ENCODE measurements at places on chromosomes 5 and 9.

DNA sequence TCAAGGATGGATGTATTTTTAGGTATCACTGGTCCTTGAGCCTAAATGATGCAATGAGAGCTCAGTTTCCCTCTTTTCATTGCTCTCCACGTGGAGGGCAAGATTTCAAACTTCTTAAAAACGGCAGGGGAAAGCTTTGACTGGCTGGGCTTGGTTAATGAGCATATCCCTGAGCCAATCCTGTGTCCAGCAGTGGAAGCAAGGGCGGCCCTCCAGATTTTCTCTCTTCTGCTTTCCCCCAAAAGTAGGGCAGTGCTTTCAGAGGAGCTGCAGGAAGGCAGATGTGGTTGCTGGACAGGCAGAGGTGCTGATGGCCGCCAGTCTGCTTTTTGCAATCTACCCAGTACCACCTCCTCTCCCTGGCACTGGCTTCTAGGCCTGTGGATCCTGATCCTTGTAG, 30.0 kb upstream of the TBC1D2 start:
- DNase-seq, result no peak

DNA sequence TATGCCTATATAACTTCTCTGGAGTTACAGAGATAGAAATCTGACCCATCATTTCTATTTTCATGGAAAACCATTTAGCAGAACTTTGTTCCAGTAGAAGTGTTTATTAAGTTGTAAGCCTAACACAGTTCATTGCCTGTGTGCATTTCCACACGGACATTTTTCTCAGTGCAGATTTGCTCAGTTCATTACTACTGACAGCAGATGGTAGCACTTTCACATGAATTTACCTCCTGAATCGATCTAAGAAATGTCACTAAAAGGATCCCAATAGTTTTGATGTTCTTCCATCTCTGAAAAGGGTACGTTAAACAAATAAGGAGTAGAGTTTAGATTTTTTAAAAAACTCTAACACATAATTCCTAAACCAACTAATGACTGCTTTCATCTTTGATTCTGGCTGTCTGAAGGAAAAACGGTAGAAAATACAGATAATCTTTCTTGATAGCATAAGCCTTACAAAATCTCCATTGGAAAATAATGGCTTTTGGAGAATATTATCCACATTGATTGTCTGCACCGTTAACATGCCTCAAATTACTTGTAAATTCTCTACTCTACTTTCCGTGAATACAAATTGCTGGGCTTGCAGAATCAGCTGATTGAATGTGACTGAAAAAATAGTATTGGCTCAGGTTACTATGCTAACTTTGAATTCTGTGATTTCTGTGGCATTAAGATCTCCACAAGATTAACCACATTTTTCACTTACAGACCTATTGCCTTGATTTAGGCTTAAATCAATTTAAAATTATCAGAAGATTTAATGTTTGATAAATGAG, 33.1 kb downstream of the RPS23 start:
- no peak for DNase-seq

- no peak for DNase-seq
These were observed 45.3 kb upstream of the NKD2 start for GRCh38 chr5:963310-963672.

DNA sequence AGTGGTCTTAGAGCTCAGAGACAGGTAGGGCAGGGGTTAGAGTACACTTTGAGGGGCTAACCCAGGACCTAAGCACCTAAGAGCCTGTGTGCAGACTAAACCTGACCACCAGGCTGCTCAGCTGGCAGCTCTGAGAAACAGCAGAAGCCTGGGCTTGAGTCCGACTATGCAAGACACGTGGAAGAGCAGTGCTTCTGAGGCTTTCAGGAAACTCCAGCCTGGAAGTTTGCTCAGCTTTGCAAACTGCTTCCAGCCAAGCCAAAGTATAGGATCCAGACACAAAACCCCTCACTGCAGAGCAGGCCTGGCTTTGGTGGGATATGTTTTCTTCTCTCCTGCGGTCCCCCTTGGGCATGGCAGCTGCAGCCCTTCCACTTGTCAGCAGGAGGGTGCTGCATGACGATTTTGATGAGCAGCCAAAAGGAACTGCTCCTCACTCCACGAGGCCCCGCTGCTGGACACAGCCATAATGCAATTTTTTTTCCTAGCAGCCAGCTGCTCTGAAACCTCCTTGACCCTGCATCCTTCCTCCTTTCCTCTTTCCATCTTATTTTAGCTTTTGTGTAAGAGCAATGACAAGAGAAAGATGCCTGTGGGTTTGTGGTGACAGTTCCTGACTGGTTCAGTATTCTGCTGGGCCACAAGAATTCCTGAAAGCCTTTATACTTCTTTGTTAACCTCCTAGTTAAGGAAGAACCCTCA, 123.1 kb downstream of the LIFR start:
- no peak for DNase-seq

- no peak for DNase-seq
These were observed 265.5 kb downstream of the GRIA1 start for GRCh38 chr5:153755913-153756500.

GRCh38 chr5:97102010-97102470, 40.4 kb downstream of the LIX1 start:
- no peak for DNase-seq

- DNase-seq, result no peak
These were observed 71.2 kb downstream of the TENT4A start for GRCh38 chr5:6784481-6784880.

DNA sequence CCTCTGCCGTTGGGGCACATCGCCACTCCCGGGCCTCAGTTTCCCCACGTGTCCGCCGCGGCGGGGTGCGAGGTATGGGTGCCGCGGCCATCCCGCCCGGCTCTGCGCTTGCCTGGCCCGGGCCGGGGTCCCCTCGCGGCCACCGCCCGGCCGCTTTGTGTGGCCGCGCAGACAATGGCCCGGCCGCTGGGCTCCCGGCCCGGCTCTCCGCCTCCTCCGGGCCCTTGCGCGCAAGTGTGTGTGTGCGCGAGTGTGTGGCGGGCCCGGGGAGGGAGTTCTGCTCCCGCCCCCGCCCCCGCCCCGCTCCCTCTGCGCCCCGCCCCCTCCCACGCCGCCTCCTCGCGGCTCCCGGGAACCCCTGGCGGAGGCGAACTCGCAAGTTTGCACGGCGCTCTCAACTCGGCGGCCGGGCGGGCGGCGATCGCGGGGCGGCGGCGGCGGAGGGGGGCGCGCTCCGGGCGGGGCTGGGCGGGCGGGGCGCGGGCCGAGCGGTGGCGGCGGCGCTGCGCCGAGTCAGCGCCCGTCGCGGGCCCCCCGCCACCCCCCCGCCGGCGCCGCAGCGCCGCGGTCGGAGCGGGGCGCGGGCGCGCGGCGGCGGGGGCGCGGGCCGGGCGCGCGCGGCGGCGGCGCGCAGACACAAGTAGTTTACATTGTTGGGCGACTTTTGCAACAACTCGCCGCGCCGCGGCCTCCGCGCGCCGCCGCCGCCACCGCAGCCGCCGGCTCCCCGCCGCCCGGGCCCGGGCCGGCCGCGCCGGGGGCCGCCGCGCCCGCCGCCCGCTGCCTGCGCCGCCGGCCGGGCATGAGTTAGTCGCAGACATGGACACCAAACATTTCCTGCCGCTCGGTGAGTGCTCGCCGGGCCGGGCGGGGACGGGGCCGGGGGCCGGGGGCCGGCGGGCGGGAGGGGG, at the start of gene RXRA:
Gene RXRA, plus strand, starts transcription at position 643 of the 911 bp plus-strand sequence. Its CDS starts 177 bp downstream, at position 820.
- DNase-seq, result peak; percentile 77

DNA sequence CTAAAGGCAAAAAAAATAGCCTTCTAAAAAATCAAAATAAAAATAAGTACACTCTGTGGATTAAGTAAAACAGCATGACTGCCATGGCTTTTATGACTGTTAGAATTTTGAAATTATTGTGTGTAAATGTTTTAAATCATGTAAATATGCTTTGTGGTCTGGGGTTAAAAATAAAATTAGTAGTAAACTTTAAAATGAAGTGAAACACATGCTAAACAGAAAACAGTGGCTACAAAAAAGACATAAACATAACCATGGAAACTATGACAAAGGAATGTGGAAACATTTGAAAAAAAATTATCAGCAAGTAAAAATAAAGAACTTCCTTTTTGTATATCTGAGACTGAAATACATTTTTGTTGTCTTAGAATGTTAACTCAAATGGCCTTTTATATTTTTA, 134.5 kb upstream of the SPEF2 start:
- no peak for DNase-seq

DNA sequence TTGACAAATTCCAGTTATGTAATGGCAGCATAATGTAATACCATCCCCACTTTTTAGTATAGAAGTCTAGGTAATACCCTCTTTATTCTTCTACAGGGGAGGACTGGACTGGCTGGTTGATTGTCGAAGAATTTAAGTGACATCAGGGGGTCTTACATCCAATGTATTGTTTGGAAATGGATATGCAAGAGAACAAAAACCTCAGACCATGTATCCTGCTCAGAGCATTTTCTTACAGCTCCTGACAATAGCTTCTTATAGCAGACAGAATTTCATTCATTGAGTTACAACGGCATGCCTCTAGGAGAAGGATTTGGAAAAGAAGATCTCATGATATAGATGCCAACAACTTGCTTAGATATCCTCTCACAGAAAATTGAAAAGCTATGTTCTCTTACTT, 2032.3 kb downstream of the EFNA5 start:
- DNase-seq, result no peak

GRCh38 chr5:124655921-124656511, 90.4 kb downstream of the ZNF608 start:
- peak; percentile 88 for DNase-seq

- DNase-seq, result no peak
These were observed 1888.2 kb downstream of the EFNA5 start for GRCh38 chr5:105782501-105782900.

GRCh38 chr9:36996706-36997086, 37.4 kb downstream of the PAX5 start:
- DNase-seq, result no peak

Measured in mammary epithelial cell (primary cell).